GM04503 (cell line): ENCODE measurements at places on chromosomes 2 and 18.
A peak's percentile ranks its signal among the peaks of the same experiment; 100 is the strongest.

GRCh38 chr18:6951336-6952090, 166.1 kb downstream of the LAMA1 start:
- no peak for DNase-seq

- DNase-seq, result no peak
Observed at GRCh38 chr2:185433824-185434223, 304.8 kb upstream of the FSIP2 start.

DNA sequence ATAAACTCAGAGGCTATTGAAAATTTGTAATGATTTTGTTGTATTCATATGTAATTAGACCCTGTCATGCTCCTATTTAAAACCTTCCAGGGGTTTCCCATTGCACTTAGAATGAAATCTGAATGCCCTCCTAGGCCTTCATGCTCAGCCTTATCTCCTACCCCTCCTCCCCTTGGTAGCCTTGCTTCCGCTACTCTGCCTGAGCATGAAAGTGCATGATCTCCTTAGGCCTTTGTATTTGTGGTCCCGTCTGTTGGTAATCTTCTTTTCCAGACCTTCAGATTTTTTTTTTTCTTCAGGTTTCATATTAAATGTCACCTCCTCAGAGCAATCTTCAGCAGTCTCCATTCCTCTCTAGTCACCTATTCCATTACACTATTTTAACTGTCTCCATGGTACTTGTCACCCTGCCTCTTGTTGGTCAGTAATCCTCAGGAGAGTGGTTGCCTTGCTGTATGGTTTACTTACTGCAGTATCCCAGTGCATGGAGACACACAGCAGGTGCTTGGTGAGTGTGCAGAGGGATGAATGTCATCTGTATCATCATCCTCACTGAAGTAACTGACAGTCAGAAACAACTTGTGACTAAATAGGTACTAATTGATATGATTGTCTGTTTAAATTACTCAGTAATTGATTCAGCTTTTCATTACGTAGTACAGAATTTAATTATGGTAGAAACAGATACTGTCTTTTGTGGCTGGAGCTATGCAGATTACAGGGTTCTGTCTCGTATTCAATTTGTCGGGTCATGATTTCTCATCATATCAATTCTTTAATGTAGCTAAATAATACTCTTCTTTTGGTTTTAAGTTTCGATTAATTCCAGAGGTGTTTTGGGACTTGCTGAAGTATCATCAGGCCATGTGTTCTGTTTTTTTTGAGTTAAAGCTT, 63.9 kb downstream of the PHLPP1 start:
- no peak for DNase-seq

DNA sequence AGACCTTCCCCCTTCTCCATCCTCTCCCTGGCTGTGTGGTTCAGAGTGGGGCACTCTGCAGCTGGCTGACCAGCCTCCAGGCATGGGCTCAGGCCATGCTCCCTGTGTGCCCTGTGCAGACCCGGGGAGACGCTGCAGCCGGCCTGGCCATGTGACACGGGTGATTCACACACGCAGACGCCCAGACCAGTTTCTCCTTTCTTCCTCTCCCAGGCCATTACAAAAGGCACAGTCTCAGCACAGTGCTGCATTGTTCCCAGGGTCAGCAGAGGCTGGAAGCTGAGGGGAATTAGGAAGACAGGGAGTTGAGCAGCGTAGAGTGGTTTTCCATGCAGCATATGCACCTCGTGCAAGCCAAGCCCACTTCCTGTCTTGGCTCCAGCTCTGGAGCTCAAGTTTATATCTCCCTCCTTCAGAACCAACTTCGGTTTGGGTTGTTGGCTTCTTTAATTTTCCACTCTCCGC, 288.5 kb downstream of the TNS1 start:
- DNase-seq, result no peak

DNA sequence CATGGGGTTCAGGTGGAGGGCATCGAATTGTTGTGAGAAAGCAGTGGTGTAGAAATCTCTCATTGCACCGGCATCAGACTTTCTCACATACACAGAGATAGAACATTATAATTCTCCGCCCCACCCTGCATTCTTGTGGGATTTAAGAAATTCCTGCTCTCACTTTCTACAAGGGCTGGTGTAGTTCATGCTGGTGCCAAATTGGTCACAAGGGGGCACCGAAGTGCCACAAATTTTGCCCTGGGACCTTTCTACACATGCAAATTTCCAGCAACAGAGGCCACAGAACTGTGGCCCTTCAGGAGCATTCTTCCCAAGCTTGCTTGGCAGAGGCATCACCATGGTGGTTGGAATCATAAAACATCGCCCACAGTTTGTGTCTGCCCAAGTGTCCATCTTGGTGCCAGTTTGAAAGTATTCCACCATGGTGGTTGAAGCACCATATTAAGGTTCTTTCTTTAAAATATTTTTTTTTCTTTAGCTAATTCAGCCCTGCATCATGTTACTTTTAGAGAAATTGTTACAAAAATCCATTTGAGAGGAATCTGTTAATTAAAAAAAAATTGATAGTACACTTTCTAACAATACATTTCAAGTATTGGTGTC, 521.2 kb upstream of the FANCL start:
- peak; percentile 26 for DNase-seq

DNA sequence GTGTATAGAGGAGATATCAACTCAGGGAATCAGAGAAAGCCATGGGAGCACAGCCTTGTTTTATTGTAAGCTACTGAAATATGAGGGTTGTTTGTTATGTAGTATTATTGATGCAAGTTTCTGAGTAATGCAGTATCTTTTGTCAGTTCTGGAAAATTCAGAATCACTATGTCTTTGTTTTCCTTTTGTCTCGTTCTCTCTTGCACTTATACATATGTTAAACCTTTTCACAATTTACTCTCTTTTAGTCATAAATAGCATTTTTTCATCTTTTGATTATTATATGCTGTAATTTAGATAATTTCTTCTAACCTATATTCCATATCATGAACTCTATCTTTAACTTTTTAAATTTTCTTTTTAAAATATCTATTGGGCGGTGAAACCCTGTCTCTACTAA, 85.0 kb upstream of the COL3A1 start:
- no peak for DNase-seq

DNA sequence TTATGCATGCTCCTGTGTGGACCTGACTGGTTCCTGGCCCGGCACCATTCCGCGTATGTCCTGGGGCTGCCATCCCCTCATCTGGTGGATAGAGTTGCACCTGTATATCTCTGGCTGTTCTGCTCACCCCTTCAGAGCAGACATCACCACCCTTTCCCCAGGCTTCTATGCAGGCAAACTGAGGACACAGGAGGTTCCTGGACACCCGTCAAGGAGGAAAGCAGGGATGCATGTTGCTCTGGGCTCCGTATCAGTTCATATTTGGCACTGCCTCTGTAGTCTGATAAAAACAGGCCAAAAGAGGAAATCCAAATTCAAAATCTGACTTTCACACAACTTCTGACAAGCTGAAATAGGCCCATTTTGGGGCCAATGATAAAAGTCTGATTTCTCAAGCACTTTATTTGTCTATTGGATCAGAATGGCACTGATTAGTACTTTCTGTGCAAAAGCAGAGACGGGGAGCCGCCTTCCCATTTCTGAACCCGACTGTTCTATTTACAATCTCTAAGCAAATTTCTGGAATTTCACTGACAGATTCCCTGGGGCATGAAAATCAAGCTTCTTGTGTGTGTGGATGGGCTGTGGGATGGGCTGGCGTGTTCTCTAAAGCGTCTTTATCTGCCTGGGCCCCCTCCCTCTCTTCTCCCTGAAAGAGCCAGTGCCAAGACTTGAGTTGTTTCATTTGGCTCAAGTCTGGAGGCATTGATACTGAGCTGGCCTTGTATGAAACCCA, 96.9 kb downstream of the SETBP1 start:
- DNase-seq, result no peak

DNA sequence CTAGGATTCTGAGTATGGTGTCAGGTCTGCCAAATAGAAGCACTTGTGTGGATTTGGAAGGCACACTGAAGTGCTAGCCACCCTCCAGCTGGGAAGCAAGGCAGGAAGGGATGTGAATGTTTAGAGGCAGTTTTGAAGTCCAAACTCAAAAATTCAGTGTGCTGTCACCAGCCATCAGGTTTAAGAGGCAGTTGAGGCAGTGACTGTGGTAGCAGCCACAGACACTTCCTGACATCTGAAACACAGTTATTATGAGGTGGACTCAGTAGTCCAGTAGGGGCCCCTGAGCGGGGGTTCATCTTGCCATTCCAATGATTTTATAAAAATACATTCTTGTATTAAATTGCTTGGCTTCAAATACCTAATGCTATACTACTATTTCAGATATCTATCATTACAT, 13.4 kb upstream of the DOCK10 start:
- DNase-seq, result no peak

DNA sequence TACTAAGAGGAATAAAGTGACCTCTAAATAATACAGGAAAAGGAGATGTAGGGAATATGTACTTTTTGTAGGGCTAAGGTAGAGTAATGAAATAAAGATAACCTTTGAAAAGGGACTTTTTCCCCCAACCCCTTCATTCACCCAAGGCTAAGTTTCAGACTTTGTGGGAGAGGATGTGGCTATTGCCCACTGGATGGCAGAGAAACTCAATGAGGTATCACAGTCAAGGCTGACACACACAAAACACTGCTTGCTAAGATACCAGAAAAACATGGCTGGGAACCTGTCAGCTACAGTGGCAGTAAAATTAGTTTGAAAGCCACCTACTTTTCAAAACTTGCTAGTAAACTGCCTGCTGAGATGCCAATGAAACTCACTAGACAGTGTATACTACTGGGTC, 158.8 kb upstream of the WDSUB1 start:
- no peak for DNase-seq

DNA sequence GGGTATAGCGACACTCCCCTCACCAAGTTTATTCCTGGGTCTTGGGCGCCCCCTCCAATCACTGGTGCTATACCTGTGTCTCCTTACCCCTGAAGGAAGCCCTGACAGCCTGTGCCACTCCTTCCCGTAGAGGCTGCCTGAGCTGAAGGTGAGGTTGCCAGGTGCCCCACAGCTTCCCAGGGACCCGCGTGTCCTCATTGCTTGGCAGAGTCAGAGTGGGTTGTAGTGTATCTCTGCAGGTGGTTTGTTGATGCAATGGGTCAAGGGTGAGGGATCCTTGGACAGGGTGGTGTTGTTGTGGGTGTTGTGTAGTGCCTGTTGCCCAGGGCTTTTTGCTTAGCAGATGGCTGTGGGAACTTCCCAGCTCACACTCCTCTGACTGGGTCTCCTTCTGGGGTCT, 438.7 kb upstream of the FSIP2 start:
- no peak for DNase-seq

DNA sequence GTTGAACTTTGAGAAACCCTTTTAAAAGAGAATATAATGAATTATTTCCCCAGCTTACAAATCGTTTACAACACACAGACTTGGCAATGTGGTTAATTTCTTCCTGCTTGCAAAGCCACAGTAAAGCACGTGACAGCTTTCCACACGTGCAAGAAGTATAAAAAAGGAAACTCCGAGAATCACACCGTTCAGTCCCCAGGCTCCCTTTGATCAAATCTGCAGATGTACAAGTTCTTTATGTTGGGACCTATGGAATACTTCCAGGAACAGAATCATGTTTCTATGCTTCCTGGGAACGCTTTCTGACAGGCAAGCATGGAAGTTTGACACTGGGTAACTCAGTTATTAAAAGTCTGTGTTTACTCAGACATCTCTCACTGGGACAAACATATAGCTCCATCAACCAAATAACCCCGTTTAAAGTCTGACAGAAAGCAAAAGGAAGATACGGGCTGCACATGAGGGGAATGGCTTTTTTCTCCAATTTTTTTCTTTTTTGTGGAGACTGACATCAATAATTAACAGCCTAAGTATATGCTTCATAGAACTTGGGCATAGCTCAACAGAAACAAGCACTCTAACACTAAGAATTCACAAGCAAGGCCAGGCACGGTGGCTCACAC, 134.8 kb downstream of the EIPR1 start:
- peak; percentile 16 for DNase-seq
